Activated T-helper 9 cell treated with anti-CD3 and anti-CD28 coated beads, Interleukin-2, amount 50 U/mL, for 16 hours (primary cell): ENCODE measurements at places on chromosomes 1 and 21.
A peak's percentile ranks its signal among the peaks of the same experiment; 100 is the strongest.

- no peak for DNase-seq
Measured at GRCh38 chr1:18175530-18176377, 68.2 kb downstream of the IGSF21 start.

DNA sequence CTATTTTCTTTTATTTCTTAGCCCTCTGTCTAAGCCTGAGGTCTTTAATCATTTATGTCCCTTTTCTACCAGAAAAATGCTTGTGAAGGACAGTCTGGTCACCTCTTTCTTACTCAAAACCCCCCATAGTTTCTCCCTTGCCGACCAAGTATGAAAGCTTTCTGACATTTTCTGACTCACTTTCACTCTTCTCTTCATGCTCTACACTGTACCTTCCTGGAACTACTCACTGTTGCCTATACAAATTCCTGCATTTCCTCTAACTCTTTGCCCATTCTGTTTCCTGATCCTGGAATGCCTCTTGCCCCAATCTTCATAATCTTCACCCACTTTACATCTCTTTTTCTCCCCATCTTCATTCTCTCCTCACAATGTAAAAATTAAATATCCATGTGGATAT is 380.0 kb downstream of the HHIPL2 start:
- no peak for DNase-seq

- no peak for DNase-seq
Measured at GRCh38 chr1:207031632-207032264, 808 bp downstream of the C1orf116 start.

DNA sequence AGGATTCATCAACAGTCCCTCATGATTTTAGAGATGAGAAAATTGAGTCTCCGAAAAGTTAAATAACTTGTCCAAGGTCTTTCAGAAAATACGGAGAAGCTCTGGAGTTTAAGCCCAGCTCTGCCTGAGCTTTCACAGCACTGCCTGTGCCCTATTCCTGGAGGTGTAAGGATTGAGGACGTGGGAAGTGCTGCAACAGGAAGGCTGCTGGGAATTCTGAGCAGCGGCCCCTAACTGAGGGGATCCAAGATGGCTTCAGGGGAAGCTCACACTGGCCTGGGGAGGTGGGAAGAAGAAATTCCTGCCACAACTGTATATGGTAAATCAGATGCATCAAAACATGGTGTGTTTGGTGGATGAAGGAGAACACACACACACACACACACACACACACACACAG is 45.3 kb upstream of the BCL9 start:
- DNase-seq, result no peak

GRCh38 chr1:145961109-145961424 is 3.2 kb upstream of the LIX1L start:
- no peak for DNase-seq

GRCh38 chr1:183472488-183473216 is at the start of gene SMG7:
Gene SMG7, plus strand, starts transcription at chr1:183472499. Its CDS starts 122 bp downstream, at chr1:183472621.
- DNase-seq, result peak; percentile 36

GRCh38 chr1:94110021-94110761 is 10.8 kb downstream of the ABCA4 start:
- DNase-seq, result no peak

DNA sequence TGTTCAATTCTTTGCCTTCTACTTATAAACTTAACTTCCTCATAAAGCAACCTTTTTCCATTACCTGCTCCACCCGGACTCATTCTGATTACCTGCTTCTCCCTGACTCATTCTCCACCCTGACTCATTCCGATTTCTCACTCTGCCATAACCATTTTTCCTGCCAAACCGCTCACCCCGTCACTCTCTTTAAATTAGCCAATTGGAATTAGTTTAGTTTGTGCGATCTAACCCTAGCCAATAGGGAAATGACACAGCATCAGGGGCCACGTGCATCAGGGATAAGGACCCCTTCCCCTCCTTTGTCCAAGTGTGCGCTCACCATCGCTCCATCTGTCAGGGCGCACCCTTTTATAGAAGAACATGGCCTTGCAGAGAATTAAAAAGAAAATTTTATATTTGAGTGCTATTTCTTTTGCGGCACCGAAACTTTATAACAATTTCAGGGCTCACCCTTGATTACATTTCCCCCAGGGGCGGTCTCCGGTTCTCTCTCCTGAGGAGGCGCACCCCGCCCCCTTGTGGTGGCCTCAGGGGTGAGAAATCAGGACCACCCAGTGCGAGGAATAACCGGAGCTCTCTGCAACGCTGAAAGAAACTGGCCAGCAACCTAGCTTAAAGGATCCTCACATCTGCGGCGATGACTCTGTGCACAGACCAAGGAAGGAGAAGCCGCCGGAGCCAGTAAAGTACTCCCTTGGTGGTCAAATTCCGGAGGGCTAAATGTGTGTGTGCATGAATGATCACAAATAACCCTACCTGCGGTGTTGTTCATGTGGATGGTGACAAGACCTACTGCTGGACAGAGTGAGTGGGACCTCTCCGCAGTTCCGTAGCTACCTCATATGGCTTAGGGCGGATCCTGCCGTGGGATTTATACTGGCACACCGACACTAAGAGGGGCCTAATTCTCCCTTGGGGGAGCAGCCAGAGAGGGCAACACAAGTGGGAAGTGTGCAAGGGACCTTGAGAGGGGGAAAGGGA is 30.3 kb upstream of the CBR3 start:
- DNase-seq, result peak; percentile 20

- no peak for DNase-seq
Measured at GRCh38 chr1:98203466-98203865, 282.6 kb upstream of the DPYD start.

DNA sequence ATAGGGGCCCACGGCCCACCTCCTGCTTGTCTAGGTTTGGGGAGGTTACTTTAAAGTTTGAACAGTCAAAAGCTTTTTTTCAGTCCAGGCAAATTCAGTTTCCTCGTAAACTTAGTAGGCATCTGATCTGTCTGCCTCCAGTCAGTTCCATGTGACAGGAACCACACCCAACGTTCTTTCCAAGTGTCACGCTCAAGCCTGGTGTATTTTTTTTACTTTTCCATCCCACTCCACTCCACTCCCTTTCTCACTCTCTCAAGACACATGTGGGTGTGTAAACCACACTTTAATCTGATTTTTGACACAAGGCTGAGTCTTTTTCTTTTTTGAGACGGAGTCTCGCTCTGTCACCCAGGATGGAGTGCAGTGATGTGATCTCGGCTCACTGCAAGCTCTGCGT is 60.3 kb upstream of the GPR153 start:
- no peak for DNase-seq

DNA sequence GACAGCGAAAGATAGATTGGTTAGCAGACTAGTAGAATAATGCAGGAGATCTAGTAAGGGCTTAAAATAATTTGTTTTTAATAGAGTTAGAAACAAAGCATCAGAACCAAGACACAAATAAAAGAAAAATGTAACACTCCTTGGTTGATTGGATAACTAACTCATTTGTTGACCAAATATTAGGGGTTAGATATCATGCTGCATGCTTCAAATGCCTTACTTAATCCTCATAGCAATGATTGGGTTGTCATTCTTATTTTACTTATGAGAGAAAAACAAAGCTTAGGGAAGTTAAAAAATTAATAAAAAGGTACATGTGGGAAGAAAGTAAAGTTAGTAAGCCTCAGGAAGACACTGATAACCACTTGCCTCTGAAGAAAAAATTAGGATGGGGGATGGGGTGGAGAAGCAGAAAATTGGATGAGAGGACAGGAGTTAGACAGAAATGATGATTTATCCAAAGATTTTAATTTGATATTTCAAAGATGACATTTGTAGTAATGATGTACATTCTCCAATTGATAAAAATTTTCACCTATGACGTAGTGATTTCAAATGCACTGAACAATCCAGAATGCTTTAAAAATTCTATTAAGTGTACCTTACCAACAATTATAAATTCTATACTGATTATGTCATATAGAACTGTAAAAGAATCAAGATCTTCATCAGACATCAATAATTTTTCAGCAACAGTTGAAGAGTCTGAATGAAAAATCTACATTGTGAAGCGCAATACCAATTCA is 374.7 kb downstream of the COL11A1 start:
- DNase-seq, result no peak

- no peak for DNase-seq
Measured at GRCh38 chr1:184665360-184665759, 89.3 kb downstream of the EDEM3 start.

GRCh38 chr1:2445162-2445822 is 30.8 kb upstream of the PLCH2 start:
- no peak for DNase-seq

GRCh38 chr1:202599669-202600431 is 110.4 kb downstream of the SYT2 start:
- DNase-seq, result no peak

GRCh38 chr1:89041119-89041641 is 18.5 kb upstream of the GBP3 start:
- DNase-seq, result no peak

GRCh38 chr1:117565076-117565556 is 40.7 kb upstream of the TENT5C start:
- DNase-seq, result no peak

DNA sequence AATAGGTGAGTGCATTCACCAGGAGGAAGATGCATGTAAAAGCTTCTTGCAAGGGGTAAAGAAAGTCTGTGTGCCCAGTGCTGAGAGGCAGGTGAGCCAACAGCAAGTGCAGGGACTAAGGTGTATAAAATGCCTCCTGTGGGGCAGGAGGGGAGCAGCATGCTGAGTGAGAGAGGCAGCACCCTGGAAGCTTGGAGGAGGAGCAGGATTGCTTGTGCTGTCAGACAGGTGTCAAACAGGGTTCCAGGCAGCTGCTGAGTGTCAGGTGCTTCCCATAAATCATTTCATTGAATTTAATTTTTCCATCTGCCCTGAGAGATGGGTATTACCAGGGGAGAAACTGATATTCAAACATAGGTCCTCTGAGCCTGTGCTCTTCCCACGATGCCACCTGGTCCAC is 13.9 kb downstream of the BSND start:
- DNase-seq, result no peak

DNA sequence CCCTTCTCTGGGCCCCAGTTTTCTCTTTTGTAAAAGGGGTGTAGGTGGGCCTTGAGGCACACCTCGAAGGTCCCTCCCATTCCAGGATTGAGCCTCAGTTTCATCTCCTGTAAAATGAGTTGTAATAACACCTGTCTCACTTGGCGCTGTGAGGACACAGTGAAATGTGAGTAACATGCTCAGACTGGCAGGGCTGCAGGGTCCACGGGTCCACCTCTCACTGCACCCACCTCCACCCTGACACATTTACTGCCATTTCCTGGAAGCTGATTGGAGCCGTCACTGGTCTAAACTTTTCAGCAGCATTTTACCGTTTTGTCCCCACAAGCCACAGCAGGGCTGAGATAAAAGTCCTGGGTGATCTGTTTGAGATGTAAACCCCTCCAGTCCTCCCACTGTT is 398.0 kb downstream of the PTPRU start:
- no peak for DNase-seq

GRCh38 chr21:25636727-25637126 is 2.3 kb upstream of the JAM2 start:
- DNase-seq, result no peak

DNA sequence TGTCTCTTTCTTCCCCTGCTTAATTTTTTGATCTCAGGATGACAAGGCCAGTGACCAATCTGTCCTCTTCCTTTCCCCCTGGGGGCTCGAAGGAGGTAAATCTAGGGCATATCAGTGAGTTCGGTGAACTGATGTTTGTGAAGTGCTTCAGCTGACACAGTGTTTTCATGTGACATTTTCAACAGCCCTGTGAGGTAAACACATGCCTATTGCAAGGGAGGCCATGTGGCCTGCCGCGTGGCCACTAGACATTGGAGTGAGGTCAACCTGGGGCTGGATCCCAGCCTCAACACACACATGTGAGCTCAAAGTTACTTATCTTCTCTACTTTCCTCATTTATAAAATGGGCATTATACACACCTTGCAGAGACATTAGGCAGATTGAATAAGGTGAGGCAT is 126.3 kb downstream of the PLPP3 start:
- DNase-seq, result no peak

DNA sequence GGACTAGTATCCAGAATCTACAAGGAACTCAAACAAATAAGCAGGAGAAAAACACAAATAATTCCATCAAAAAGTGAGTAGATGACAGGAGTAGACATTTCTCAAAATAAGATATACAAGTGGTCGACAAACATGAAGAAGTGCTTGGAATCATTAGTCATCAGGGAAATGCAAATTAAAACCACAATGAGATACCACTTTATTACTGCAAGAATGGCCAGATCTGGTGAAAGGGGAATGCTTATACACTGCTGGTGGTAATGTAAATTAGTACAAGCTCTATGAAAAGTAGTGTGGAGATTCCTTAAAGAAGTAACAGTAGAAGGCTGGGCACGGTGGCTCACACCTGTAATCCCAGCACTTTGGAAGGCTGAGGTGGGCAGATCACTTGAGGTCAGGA is 73.8 kb downstream of the POU2F1 start:
- no peak for DNase-seq

- no peak for DNase-seq
Measured at GRCh38 chr1:162141281-162142054, 72.0 kb downstream of the NOS1AP start.

GRCh38 chr1:55272994-55273393 is 57.8 kb upstream of the USP24 start:
- DNase-seq, result no peak

- DNase-seq, result no peak
Measured at GRCh38 chr1:73627723-73628122, 570.3 kb downstream of the LRRIQ3 start.

- no peak for DNase-seq
Measured at GRCh38 chr1:164559342-164560051, 513 bp downstream of the PBX1 start.

DNA sequence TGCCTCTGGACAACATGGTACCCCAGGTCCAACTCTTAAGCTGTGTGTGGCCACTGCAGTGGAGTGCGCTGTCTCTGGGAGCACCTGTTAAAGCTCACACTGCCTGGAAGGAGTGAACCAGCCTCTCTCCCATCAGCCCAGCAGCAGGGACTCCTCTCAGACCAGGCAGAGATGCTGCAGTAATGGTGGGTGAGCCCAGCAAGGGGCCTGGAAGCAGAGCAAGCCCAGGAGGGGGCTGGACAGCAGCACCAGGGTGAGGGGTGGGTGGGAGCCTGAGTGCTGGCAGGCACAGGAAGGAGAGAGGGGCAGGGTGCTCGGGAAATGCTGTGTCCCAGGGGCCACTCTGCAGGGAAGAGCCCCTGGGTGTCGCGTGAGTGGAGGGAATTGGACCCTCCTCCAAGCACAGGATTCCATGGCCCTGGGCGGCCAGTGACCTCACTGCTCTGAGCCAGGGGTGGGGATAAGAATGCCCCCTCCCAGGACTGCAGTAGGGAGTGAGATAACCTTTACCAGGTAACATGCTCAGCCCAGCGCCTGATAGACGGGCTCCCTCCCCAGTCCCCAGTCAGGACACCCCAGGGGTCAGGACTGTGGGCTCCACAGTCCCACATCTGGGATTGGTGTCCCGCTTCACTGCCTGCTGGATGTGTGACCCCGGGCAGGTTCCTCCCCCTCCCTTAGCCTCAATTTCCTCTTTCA is 313.1 kb downstream of the MATN1 start:
- no peak for DNase-seq

GRCh38 chr21:25664491-25664931 is 25.5 kb downstream of the JAM2 start:
- DNase-seq, result no peak

- no peak for DNase-seq
Measured at GRCh38 chr1:18155881-18156385, 48.3 kb downstream of the IGSF21 start.

GRCh38 chr1:233240829-233241682 is 54.5 kb downstream of the PCNX2 start:
- no peak for DNase-seq

- DNase-seq, result no peak
Measured at GRCh38 chr1:31904339-31905092, 33.7 kb downstream of the PTP4A2 start.
